Transverse colon (tissue), 4 donors: ENCODE measurements at places on chromosomes 11 and 22.

DNA sequence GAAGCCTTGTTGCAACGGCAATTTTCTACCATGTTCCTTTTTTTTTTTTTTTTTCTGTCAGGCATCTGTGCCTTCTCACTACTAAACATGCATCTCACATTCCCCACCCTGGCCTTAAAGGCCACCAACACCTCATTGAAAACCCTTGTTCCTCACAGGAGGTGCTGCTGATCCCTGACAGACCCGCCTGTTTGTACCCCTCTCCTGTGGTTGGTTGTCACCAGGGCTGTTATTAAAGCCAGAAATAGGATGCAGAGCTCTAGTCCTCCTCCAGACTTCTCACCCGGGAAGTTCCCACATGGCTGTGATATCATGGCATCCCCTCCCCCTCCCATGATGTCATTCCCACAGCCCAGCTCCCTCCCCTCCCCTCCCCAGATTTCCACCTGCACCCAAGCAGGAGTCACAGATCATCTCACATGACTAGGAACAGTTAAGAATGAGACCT lies 302.8 kb upstream of the NCAM1 start:
- no peak for DNase-seq

- no peak for DNase-seq
These were observed 149.7 kb downstream of the LDLRAD3 start for GRCh38 chr11:36093548-36093947.

DNA sequence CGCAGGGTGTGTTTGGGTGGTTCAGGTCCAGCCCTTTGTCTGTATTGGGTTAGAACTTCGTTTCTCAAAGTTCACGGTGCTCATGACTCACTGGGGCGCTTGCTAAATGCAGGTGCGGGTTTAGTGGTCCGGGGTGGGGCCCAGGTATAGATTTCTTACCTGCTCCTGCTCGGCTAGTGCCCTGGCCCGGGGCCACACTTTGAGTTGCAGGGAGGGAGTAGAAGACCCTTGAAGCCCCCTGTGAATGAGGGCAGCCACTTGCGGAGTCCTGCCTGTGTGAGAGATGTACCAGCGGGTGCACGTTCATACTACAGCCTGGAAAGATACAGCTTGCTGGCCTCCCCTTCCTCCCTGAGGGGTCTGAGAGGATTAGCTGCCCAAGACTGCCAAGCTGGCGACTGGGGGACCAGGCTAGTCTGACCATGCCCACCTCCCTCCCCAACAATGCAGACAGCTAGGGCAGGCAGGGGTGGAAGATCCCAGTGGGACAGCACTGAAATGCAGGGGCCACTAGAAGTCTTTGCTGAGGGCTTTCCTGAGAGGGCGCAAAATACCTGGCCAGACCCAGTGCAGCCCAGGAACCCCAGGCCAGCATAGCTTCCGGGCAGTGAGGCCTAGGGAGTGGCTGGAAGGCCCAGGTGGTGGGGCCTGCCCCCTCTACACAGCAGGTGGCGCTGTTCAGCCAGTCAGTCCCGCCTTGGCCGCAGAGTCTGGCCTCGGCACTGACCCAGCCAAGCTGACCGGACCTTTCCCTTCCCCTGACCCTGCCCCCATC lies 5.1 kb upstream of the MYRF start:
- DNase-seq, result peak; percentile 86

GRCh38 chr11:97743205-97743742 lies 1277.5 kb upstream of the CNTN5 start:
- no peak for DNase-seq

DNA sequence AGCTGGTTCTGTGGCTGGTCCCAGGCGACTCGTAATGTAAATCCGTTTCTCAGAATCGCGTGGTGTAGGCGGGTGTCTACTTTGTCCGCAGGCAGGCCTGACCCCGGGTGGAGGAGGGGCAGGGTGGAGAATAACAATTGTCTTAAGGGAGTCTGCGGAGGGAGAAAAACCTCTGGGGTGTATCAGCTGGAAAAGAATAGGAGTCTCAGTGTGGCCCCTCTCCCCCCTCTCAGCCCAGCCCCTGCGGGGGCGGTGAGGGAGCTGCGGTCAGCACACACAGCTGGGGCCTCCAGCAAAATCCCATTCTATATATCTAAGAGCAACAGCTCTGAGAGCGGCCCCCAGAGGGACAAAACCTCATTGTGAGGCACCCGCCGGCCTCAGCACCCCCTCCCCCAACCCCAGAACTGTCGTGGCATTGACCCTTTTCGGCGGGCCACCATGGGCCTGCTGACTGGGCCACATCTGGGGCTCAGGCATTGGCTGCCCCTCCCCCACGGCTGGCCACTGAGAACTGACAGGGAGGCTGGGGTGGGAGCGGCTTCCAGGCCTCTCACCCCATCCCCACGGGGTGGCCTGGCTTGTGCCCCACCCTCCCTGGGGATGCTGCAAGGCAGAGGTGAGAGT lies 2.7 kb upstream of the MYRF start:
- DNase-seq, result no peak

DNA sequence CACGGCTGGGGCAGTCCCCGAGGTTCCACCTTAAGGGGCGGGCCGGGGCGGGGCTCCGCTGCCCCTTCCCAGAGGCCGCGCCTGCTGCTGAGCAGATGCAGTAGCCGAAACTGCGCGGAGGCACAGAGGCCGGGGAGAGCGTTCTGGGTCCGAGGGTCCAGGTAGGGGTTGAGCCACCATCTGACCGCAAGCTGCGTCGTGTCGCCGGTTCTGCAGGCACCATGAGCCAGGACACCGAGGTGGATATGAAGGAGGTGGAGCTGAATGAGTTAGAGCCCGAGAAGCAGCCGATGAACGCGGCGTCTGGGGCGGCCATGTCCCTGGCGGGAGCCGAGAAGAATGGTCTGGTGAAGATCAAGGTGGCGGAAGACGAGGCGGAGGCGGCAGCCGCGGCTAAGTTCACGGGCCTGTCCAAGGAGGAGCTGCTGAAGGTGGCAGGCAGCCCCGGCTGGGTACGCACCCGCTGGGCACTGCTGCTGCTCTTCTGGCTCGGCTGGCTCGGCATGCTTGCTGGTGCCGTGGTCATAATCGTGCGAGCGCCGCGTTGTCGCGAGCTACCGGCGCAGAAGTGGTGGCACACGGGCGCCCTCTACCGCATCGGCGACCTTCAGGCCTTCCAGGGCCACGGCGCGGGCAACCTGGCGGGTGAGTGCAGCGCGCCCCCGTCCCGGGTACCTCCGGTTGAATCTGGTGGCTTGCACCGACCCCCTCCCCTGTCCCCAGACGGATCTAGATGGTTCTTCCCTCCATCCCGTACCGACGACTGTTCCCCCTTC lies at the start of gene SLC3A2:
Gene SLC3A2 (plus strand): TSS at position 94 of the 776 bp plus-strand sequence. CDS start 128 bp downstream, at position 222.
- peak; percentile 94 for DNase-seq

DNA sequence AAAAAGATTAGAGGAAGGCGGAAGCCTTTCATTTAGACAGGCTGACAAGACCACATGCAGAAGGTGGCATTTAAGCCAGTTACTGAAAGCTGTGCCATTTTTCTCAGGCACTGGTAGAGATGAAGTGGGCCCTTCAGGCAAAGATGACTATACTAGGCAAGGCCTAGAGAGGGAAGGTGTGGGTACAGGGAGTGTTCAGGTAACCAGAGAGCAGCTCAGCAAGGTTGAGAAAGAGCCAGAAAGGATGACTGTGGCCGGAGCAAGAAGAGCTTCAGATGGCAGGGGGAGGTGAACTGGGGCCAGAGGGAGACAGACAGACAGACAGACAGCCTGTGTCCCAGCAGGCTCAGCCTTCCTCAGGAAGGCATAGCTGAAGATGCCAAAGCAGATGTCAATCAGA lies 88.1 kb upstream of the NARS2 start:
- no peak for DNase-seq

DNA sequence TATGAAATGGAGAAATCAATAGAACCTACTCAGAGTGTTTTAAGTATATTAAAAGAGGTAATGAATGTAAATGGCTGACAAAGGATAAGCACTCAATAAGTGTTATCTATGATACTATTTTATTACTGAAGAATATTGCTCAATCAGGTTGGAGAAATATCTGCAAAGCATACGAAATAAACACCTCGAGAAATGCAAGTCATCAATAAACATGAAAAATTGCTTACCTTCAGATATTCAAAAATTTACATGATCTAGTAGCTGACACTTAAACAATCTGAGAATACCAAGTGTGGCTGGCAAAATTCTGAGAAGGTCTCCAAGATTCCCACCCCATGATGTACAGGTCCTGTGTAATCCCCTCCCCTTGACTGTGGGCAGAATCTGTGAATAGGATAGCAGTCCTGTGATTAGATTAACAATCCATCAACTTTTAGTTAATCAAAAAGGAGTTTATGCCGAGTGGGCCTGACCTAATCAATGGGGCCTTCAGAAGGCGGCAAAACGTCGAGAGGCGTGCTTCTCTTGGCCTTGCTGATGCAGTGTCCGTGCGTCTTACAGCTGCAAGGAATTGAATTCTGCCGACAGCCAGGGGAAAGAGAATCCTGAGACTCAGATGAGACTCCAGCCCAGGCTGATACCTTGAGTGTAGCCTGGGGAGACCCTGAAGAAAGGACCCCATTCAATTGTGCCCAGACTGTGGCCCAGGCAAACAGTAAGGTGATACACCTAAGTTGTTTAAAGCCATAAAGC lies 49.1 kb downstream of the SPATA19 start:
- no peak for DNase-seq

DNA sequence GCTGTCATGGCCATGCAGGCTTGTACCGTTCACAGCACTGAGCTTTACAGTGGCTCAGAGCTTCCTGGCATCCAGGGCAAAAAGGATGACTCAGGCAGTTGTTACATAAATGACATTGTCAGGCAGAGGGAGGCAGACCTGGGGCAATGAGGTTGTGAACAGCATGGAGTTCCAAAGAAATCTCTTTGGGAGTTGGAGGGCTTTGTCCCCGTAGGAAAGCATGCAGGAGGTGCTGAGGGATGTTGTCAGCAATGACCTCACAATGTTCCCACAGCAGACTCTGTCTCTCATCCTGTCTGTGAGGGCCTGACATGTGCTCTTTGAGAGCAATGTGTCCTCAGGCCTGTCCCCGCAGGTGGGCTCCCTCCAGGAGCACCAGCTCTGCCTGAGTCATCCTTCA lies 25.9 kb upstream of the PDE2A start:
- DNase-seq, result no peak

DNA sequence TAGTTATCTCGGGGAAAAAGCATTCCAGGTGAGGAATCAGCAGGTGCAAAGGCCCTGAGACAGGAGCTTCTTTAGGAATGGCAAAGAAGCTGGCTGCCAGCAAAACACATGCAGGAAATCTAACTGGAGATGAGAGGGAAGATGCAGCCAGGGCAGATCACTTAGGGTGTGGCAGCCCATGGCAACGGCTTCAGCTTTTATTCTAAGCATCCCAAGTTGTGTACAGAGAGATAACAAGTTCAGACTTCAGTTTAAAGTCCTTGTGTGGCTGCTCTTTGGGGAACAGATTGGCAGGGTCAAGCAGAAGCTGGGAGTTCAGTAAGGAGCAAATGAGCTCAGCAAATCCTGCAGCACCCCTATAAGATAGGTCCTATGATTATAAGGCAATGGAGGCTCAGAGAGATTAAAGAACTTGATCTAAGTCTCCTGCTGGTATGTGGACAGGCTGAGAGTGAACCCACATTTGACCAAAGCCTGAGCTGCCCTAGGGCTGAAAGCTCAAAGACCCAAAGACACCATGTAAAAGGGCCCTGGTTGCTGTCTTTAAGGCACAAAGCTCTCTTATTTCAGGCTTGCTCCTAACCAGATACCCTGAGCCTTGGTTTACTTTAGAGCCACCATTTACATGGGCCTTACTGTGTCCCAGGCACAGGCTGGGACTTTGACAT lies 466.8 kb downstream of the SOX6 start:
- DNase-seq, result no peak
